Right ventricle myocardium inferior (tissue), 1 donor: ENCODE measurements at places on chromosomes 16 and 17. TPM values are rescaled to one million over a fixed set of nuclear protein-coding genes. Genes with fewer than 3 reads are reported as not detected.

DNA sequence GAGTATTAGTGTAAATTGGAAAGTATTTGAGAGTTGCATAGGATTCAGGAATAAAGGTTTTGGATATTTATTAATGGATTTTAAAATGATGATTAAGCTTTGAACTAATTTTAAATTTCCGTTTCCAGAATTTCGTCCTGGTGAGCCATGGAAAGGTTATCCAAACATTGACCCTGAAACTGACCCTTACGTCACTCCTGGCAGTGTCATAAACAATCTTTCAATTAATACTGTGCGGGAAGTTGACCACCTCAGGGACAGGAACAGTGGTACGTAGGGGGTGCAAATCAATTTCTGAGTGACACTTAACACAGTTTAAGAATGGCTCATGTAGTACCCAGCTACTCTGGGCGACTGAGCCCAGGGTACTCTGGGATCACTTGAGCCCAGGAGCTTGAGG is 29.1 kb upstream of the SLC5A11 start:
- DNase-seq: no peak

DNA sequence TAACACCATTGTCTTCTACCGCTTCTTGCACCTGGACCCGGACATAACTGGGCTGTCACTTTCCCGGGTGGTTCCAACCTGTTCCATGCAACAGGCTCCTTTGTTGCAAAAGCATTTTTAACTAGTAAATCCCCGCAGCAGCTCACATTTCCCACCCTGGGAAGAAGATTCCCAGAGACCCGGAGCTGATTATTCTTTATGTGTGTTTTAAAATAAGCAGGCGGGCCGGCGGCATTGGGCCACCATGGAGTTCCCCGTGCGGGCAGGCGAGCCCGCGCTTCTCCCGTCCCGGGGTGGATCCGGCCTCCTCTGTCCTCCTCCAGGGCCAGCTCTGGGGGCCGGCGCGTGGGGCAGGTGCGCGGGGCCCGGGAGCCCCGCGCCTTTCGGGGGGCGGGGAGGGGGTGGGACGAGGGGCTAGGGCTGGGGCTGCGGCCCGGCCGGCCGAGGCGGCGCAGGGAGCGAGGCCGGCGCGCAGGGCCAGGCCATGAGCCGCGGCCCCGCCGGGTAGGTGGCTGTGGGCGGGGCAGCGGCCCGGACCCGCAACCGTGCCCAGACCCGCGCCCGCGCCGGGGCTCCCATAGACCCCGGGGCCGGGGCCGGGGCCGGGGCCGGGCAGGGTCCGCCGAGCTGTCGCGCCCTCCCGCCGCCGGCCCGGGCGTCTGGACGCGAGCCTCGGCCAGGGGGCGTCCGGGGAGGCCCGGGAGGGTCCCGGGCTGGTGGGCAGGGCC is 1.7 kb downstream of the CRAMP1 start:
- DNase-seq: no peak

Gene BLTP2
- 78.6 TPM for total RNA-seq

DNA sequence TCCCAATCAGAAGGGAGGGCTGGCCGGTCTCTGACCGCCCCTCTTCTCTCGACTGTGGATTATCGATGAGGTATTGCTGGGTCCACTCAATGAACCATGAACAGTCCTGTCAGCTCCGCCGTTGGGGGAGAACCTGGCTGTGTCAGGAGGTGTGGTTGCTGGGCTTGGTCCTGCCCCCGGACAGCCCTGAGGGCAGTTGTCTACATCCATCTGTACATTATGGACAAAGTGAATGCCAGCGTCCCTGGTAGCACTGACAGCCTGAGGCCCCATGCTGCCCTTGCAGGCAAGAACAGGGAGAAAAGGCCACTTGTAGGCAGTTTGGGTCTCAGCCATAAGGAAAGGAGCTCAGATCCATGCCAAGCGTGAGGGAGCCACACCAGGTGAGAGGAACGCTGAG is 38.9 kb downstream of the ST3GAL2 start:
- DNase-seq: no peak
